DND-41 (cell line): ENCODE measurements at places on chromosomes 1 and 21.

- DNase-seq: no peak
Measured at GRCh38 chr1:212484701-212485570, 52.2 kb downstream of the NENF start.

DNA sequence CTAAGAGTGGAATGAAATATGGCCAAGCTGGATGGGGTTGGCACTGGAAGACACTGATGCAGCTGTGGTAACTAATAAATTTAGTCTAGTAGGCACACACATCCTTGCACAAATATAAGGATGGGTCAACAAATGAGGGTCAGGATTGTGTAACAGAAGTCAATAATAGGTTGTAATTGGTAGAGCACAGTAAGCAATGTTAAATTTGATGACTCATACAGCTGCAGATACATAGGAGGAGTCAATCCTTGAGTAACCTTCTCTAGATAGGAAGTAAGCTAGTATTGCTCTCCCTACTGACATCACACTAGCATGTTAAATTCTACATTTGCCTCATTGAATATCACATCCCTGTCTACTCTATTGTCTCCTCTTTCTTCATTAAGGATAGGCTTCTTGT is 332.1 kb downstream of the PTPRC start:
- DNase-seq: no peak

DNA sequence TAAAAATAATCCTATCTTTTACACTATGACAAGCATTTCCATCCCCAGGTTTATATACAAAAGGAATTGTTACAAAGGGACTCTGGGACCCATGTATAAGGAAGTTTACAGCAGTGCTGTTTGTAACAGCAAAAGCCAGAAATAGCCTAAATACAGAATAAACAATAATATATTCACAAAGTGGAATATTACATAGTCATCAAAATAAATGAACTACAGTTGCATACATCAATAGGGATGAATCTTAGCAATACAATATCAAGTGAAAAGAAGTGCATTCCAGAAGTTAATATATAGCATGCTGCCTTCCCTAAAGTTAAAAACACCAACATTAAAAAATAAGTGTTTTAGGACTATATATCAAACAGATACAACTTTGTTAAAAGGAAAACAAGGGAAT is 77.3 kb downstream of the EDEM3 start:
- no peak for DNase-seq

GRCh38 chr1:236030534-236030933 is 34.4 kb downstream of the NID1 start:
- no peak for DNase-seq

GRCh38 chr1:79215311-79215710 is 208.8 kb upstream of the ADGRL4 start:
- DNase-seq: no peak

- DNase-seq: no peak
Measured at GRCh38 chr1:31373897-31374486, 1.1 kb upstream of the FABP3 start.

GRCh38 chr1:96144636-96145035 is 576.9 kb upstream of the PTBP2 start:
- no peak for DNase-seq

DNA sequence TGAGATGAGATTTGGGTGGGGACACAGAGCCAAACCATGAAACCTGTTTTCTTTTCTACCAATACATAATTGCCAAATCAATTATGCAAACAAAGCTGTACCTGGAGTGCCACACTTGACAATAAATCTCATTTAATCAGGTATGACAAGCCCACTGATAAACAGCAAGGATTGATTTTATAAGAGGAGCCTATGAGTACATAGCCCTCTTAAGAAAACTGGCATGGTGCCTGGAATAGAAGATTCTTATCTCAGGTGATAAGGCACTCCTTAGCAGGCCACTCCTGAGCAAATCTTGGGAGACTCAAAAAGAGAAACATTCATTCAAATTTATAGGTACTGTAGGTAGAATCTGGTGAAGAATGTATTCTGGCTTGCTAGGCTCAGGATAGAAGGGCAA is 28.6 kb upstream of the PDE4B start:
- DNase-seq: no peak

DNA sequence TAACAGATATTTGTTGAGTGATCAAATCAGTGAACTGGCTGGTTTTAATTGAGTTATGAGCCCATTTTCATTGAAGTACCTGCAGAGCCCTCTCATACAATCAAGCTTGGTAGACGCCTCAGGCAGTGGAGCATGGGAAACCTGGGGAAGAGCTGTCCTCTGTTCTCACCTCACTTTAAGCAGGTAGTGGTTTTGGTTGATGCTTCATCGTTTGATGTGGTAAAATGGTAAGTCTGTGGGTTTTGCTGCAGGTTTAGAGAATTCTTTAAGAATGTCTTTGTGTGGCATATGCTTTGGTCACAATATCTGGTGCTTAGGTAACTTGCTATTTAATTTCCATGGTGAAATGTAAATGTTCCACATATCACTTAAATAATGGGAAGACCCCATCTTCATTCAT is 10.0 kb downstream of the LAMC1 start:
- peak; percentile 56 for DNase-seq

GRCh38 chr1:216005916-216006315 is 417.3 kb downstream of the USH2A start:
- DNase-seq: no peak

- DNase-seq: no peak
Measured at GRCh38 chr1:17119773-17120480, 676 bp upstream of the PADI2 start.

DNA sequence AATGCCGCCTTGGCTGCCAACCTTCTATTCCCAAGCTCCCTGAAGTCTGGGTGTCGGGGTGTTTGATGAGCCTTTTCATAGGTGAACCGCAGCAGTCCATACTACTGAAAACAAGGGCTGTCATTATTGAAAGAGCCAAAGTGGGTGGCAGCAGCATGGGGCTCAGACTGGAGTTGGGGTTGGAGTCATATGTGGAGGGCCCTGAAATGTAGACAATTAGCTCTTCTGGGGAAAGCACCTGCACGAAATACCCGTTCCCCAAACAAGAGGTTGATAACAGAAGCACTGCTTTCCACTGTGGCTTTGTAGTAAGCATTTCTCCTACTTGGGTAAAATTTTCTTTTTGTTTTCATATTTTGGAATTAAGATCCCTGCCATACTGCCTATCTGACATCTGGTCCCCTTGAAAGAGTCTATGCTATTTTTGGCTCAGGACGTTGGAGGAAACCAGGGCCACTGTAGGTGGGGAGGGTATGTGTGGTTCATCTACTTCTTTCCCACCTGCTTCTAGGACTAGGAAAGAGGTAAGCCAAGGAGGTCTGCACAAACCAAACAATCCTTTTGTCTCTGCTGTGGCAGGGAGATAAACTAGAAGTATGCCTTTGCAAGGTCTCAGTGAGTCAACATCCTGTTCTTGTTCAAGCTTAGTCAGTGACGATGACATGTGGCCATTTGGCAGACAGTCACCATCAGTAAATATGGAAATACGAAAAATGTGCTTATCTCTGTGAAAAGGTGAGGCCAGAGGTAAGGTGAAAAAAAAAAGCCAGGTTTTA is 197.0 kb upstream of the UBE2U start:
- DNase-seq: no peak

DNA sequence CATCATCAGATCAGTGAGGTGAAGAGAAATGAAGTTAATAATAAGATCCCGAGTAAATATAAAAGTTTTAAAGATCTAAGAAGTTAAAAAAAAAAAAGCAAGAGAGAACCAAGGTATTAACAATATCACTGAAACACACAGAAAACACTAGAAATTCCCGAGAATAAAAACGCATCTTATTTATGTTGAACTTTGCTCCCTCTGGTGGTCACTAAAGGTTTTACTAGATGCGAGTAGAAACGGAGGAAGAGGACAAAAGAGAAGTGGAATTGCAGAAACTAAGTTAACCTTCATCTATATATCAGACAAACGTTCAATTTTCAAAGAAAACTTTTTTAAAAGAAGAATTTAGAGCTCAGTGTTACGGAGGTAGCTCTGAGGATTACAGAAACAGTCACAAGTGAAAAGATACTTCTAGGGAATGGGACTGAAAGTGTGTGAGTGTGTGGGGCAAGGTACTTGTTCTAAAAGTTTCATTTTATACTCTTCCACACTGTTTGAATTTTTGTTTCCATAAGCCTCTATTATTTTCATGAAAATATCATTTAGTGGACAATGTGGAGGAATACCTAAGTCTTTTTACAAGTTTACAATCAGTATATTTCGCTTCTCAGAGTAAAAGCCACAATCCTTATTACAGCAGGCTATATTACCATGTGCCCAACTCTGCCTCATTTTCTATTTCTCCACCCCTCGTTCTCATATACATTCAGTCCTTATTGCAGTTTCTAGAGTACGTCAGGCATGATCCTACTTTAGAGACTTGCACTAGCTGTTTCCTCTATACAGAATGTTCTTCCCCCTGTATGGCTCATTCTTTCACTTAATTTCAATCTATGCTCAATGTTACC is 19.7 kb downstream of the ACBD6 start:
- DNase-seq: peak; percentile 13

- DNase-seq: no peak
Measured at GRCh38 chr1:47871799-47872353, 125.3 kb downstream of the TRABD2B start.

GRCh38 chr1:28926629-28927265 is 12.4 kb downstream of the EPB41 start:
- peak; percentile 63 for DNase-seq

- DNase-seq: no peak
Measured at GRCh38 chr21:44751186-44751798, 39.9 kb upstream of the TSPEAR start.

- no peak for DNase-seq
Measured at GRCh38 chr1:207181847-207182246, 77.8 kb downstream of the C4BPA start.

DNA sequence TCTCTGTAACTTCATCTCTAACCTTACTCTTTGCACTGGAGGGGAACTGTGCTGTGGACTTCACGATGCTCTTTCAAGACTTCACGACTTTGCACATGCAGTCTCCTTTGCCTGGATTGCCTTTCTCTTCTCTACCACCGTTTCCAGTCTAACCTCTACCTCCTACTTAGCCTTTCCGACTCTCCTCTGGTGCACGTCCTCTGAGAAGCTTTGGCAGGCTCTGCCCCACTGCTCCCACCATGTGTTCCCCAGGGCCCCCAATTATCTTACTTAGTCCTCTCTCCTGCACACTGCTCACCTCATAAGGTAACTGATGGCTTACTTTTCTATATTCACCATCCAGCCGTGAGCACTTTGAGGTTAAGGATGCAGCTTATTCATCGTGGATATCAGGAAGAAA is 101.7 kb upstream of the GJB5 start:
- no peak for DNase-seq

DNA sequence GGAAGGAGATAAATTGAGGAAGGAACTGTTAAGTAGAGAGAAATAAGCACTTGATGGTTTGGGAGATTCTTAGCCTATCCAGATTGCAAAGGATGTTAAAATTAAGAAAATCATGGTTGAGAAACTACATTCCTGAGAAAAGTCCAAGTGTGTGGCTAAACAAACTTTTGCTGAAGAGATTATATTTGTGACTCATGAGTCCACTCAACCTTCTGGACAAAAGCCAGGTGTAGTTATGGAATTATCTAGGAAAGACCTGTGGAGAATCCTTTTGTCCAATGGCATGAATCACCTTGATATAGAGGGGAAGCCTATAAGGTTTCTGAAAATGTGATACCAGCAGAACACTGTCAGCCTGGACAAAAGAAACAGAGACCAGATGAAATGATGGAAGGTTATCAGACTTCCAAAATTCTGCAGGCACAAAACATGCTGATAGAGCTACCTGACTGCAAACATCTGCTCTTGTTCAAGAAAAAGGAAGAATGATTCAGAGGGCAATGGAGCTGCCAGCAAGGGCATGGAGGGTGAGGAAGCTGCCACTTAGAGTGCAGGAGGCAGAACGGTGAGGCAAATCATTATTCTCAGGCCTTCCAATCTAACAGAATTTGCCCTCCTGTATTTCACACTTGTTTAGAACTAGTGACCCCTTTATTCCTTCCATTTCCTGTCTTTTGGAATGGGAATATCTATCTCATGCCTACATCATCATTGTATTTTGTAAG is 300.6 kb upstream of the PRMT6 start:
- no peak for DNase-seq

DNA sequence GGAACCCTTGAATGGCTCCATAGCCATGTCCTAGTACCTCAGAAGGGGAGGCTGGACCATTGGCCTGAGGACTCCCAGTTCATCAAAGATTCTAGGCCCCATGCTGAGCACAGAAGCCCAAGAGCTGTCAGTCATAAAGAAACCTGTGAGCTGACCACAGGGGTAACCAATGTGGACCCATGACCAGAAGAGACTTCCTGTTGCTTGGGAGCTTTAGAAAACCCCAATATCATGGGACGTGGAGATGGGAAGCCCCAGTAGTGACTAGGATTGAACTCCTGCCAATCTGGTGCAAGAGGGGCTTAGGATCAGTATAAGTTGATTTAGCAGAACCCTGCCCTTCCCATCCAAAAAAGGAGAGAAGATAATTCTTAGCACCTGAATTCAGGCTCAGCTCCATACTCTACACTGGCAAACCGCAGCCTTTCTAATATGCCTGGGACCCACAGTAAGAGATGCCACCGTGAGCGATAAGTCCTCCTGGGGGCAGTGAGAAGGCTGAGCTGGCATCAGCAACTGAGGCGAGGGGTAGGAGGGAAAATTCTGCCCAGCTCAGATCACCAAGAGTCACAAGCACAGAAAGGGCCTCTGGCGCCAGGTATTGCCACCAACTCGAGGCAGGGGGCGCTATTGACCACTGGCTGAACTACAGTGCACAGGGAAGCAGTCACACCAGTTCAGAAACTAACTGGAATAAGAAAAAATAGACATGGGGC is 108.9 kb downstream of the CAPN8 start:
- DNase-seq: peak; percentile 52

DNA sequence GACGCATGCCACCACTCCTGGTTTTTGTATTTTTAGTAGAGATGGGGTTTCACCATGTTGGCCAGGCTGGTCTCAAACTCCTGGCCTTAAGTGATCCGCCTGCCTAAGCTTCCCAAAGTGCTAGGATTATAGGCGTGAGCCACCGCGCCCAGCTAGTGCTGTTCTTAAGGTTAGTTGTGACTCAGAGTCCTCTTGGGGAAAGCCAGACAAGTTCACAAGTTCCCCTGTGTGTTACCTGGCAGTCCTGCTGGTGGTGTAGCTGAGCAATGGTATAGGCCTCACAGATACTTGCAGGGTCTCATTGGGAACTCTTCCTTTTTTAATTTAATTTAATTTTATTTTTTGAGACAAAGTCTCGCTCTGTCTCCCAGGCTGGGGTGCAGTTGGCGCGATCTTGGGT is 10.6 kb downstream of the CFAP126 start:
- no peak for DNase-seq

DNA sequence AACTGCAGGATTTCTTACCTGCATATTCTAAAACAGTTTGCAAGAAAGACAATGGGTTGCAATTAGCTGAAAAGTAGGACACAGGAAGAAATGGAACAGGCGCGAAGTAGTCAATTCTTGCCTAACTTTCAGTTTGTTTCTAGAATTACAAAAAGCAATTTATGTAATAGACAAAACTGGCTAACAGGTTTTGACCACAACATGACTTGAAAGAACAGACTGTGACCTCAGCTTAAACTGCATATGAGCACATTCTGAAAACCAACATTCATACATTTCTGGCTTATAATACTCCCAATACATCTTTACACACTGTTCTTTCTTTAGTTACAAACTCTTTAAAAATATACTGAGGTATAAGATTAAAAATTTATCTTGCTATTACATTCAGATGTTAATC is 405.9 kb upstream of the B3GALT2 start:
- no peak for DNase-seq
